ENCODE measurements at places on chromosomes 13 and 19.

DNA sequence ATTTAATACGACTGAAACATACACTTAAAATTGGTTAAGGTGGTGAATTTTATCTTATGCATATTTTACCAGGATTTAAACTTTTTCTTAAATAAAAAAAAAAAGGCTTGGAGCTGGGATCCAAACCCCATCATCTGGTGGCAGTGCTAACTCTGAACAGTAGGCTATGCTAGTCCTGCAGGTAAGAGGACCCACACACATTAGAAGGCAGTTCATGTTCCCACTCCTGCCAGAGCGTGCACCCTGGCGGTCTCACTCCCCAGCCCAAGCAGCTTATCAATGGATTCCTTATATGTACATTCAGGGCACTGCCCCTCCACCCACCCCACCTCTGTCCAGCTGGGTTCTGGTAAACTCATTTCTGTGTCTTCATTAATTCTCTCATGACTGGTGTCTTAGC, 31.3 kb upstream of the CEBPA start:
- DNase-seq = no peak

DNA sequence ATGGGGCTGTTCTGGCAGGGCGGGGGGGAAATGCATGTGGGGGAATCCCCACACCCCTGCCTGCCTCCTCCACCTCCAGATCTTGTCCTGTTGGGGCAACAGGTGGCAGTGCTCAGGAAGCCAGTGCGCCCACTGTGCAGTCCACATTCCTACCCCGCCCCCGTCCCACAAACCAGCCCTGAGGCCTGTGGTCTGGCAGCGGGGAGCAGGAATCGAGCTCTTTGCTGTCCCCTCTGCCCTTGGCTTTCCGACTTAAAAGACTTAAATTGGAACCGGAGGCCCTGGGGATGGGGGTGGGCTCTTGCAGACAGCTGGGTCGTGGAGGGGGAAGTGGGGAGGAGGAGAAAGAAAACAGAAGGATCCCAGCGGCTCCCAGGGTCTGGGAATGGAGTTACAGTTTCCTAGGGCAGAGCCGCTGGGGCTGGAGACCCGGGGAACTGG, 4.3 kb downstream of the NANOS3 start:
- no peak for DNase-seq

DNA sequence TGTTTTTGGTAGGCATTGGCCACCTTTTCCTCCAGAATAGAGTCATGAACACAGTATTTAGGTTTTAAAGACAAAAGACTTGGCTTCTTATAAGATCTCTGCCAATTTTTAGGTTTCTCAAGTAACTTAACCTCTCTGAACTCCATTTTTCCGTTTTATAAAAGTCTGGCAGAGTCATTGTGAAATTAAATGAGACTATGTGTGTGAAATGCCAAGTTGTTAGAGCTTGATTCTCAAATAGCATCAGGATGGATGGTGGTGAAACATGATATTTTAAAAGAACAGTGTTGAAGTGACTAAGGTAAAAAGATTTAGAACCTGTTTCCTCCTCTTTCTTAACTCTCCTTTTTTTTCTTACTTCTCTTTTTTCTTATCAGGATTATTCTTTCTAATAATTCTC, 617.7 kb upstream of the SLITRK1 start:
- no peak for DNase-seq

DNA sequence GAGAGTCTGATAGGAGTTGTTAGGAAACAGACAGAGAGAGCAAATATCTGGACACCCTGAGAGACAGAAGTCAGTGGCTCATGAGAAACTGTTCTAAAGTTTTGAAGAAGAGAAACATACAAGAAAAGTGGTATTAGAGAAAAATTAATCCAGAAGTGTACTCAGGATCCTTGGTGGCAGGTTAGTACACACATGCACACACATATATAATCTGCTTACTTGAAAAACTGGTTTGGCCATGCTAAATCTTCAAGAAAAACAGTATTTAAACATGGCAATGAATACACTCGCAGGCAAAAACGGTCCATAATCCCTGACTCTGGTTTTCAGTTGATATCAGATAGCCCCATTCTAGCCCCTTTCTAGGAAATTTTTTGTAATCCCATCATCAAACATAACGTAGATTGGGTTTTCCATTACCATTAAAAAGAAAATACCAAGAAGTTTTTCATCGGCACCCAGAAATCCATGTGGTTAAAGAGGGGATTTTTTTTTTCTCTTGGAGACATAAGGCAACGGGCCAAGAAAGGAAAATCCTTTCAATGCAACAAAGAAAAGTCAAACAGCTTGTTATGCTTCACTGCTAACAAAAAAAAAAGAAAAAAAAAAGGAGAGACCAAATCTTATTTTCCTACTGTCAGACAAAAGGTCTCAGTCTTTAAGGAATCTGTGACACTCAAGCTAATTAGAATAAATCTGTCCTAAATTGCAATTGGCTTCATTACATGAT, 178.0 kb upstream of the MIR17HG start:
- no peak for DNase-seq

GRCh38 chr13:80237646-80238045, 103.3 kb downstream of the SPRY2 start:
- DNase-seq = no peak

- no peak for DNase-seq
These were observed 49.9 kb downstream of the MBD3L2B start for GRCh38 chr19:6971366-6971765.

DNA sequence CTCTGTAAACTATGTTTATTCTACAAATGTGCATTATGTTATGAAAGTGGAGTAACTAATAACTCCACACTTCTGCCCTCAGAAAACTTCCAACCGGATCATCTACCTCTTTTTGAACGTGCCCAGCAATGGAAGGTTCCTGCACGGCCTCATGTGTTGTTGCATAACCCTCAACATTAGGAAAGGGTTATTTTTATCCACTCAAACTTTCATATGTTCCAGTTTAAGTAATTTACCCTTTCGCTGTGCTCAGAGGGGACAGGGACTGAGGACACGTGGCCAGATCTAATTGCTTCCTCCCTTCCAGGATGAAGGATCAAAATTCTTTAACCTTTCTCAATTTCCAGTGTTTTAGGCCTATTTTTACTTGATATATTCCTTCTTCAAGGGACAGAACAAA, 29.6 kb downstream of the IRS2 start:
- no peak for DNase-seq

DNA sequence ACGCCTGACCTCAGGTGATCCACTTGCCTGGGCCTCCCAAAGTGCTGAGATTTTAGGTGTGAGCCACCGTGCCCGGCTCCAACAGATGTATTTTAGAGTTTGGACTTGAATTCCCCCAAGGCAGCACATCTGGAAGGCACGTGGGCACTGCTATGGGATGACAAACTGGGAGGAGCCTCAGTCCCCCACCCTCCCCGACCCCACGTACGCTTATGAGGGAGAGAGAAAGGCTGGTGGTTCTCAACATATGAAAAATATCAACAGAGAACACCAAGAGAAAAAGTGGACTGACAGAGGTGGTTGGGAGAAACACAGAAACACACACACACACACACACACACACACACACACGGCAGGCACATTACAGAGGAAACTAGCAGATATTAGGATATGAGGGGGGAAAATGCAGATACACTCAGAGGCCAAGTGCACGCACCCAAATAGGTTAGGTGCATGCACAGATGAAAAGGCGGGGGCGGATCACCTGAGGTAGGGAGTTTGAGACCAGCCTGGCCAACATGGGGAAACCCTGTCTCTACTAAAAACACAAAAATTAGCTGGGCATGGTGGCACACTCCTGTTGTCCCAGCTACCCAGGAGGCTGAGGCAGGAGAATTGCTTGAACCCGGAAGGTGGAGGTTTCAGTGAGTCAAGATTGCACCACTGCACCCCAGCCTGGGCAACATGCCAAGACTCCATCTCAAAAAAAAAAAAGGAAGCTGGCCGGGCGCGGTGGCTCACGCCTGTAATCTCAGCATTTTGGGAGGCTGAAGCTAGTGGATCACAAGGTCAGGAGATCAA, 3.2 kb downstream of the STX10 start:
- no peak for DNase-seq

- DNase-seq = no peak
These were observed 54.7 kb upstream of the HTR2A start for GRCh38 chr13:46951516-46951915.

DNA sequence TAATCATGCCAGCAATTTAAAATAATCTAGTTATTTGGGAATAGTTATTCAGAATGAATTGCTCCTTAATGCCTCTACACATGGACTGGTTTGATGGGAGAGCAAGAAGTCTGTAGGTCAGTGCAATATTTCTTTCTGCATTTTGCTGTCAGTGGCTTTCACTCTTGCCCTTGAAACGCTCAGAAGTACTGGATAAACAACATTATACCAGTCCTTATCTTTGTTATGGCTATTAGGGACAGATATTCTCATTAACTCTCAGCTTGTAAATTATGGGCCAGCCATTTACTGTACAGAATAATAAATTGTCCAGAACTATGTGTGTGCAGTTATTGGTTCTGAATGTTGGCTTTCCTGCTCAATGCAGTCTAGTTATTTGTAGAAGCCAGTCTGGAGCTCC, 224.4 kb downstream of the OXGR1 start:
- DNase-seq = no peak

DNA sequence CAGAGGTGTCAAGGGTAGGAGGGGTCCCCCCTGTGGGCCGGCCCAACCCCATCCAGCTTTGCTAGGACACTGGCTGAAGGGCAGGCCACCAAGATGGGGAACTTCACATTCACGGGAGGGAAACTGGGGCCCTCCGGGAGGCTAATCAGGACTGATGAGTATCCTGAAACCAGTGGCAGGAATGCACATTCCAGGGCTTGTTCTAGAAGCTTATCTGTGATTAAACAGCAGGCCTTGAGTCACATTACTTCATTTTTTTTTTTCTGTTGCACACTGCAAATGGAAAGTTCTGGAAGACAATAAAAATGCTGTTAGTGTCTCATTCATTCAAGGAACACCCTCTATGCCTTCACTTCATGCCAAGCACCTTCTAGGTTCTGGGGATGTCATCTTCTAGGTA, 15.5 kb upstream of the SIGLEC11 start:
- DNase-seq = no peak

DNA sequence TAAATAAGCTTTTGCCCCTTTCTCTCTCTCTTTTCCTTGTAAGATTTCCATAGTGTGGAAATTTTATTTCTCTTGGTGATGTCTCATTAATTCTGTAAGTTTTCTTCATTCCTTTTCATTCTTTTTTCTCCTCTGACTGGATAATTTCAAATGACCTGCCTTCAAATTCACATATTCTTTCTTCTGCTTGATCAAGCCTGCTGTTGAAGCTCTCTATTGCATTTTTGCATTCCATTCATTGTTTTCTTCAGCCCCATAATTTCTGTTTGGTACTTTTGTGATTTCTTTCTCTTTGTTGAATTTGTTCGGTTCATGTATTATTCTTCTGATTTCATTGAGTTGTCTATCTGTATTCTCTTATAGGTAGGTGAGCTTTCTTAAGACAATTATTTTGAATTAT, 42.2 kb upstream of the ZNF507 start:
- DNase-seq = no peak

Measured in stimulated activated naive CD8-positive, alpha-beta T cell treated with anti-CD3 and anti-CD28 coated beads, Interleukin-15, amount 100 ng/mL, for 72 hours (primary cell).